Astrocyte (in vitro differentiated cells and primary cell): ENCODE measurements at places on chromosomes 12 and 14. TPM values are rescaled to one million over a fixed set of nuclear protein-coding genes. Genes with fewer than 3 reads are reported as not detected.

DNA sequence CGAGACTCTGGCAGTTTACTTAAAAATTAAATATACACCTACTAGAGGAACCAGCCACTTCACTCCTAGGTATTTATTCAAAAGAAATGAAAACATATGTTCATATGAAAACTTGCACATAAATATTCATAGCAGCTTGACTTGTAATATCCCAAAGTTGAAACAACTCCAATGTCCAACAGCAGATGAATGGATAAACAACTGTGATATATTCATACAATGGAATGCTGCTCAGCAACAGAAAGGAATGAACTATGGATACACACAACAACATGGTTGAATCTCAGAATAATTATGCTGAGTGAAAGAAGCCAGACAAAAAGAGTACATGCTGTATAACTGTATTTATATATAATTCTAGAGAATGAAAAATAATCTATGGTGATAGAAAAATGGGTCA is 53.4 kb upstream of the DACT1 start:
- peak; percentile 26 for DNase-seq
- H3K4me1 ChIP-seq: peaks cover 6% of the 10 kb centered on the region
- no peak overlapping the region for H3K4me3 ChIP-seq
- no peaks in the 10 kb centered on the region for H3K36me3 ChIP-seq
- no peak overlapping the region for H3K27ac ChIP-seq
- H3K27me3 ChIP-seq: no peaks in the 10 kb centered on the region

DNA sequence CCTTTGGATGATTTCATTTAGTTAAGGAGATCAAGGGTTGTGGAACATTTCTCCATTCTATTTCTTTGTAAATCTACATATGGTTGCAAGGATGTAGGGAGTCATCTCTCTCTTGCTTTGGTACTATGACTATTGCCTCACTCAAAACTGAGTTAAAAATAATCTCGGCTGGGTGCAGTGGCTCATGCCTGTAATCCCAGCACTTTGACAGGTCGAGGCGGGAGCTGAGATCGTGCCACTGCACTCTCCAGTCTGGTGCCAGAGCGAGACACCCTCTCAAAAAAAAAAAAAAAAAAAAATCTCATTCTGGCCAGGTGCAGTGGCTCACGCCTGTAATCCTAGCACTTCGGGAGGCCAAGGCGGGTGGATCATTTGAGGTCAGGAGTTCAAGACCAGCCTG is 24.8 kb upstream of the PPM1H start:
- H3K27ac ChIP-seq: no peak overlapping the region
- H3K27me3 ChIP-seq: no peaks in the 10 kb centered on the region
- no peak for DNase-seq

DNA sequence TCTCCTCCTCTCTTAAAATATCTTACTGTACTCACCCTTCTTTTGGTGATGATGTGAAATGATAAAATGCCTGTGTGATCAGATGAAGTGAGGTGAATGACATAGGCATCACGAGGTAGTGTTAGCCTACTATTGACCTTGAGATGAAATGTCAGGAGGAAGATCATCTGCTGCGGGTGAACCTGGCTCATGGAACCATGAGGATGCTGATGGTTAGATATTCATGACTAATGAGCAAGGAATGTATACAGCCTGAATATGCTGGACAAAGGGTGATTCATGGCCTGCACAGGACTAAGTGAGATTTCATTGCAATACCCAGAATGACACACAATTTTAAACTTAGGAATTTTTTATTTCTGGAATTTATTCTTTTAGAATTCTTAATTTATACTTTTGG is 89.6 kb downstream of the DAAM1 start:
- H3K27ac ChIP-seq: peak overlapping the region; percentile 86
- no peak overlapping the region for H3K4me3 ChIP-seq
- peak; percentile 94 for DNase-seq
- peaks cover 36% of the 10 kb centered on the region for H3K4me1 ChIP-seq
- H3K27me3 ChIP-seq: no peaks in the 10 kb centered on the region

GRCh38 chr14:67583711-67584644 is 16.1 kb downstream of the PIGH start:
- no peak overlapping the region for H3K27ac ChIP-seq
- H3K27me3 ChIP-seq: no peaks in the 10 kb centered on the region
- H3K4me1 ChIP-seq: no peaks in the 10 kb centered on the region
- H3K4me3 ChIP-seq: no peak overlapping the region

GRCh38 chr12:75662511-75663159 is 151.2 kb upstream of the KRR1 start:
- H3K4me3 ChIP-seq: no peak overlapping the region
- no peaks in the 10 kb centered on the region for H3K27me3 ChIP-seq
- H3K4me1 ChIP-seq: peaks cover 72% of the 10 kb centered on the region
- no peak for DNase-seq
- H3K27ac ChIP-seq: peak overlapping the region; percentile 96

GRCh38 chr12:27331291-27331926 is 1.2 kb upstream of the BMAL2 start:
- peak overlapping the region; percentile 77 for H3K4me3 ChIP-seq
- peaks cover 12% of the 10 kb centered on the region for H3K36me3 ChIP-seq
- H3K27ac ChIP-seq: peak overlapping the region; percentile 72
- H3K27me3 ChIP-seq: no peaks in the 10 kb centered on the region

- H3K27me3 ChIP-seq: no peaks in the 10 kb centered on the region
- peaks cover 46% of the 10 kb centered on the region for H3K4me1 ChIP-seq
- H3K36me3 ChIP-seq: no peaks in the 10 kb centered on the region
- H3K27ac ChIP-seq: peak overlapping the region; percentile 73
- H3K4me3 ChIP-seq: peak overlapping the region; percentile 22
- DNase-seq: peak; percentile 61
Measured at GRCh38 chr12:69500631-69501030, 30.4 kb downstream of the FRS2 start.

GRCh38 chr14:68939181-68939892 is 39.8 kb downstream of the ACTN1 start:
- H3K27me3 ChIP-seq: no peaks in the 10 kb centered on the region
- no peak overlapping the region for H3K4me3 ChIP-seq
- DNase-seq: no peak
- H3K4me1 ChIP-seq: peaks cover 85% of the 10 kb centered on the region

DNA sequence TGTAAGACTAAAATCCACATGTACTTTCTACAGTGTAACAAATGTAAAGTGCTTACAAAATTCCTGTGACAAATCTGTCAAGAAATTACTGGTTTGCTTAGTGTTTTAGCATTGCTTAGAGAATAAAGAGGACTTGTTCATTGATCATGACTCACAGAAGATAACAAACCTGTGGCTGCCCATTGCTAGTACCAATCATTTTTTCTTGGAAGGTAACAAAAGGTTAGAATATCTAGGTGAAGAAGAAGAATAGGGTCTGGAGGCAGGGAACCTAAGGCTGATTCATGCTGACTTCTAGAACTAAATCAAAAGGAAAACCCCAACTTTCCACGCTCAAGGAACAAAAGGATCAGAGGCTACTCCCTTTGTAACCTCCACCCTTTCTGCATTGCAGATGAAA is 232.7 kb upstream of the ABCD2 start:
- no peaks in the 10 kb centered on the region for H3K27me3 ChIP-seq
- H3K36me3 ChIP-seq: no peaks in the 10 kb centered on the region
- H3K4me3 ChIP-seq: no peak overlapping the region
- DNase-seq: peak; percentile 20
- H3K4me1 ChIP-seq: no peaks in the 10 kb centered on the region
- no peak overlapping the region for H3K27ac ChIP-seq

DNA sequence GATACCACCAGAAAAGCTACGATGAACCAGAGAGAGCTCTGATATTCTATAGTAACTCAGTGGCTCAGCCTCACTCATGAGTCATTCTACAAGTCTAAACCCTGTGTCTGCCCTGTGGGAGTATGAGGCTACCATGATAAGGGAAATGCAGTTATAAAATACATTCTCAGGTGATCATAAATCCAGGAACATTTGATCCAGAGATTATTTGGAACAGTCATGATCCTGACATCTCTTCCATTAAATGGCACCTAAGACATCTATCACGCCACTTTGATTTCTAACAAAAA is 202.6 kb upstream of the RASSF8 start:
- no peaks in the 10 kb centered on the region for H3K27me3 ChIP-seq
- H3K36me3 ChIP-seq: no peaks in the 10 kb centered on the region
- no peak for DNase-seq
- H3K4me3 ChIP-seq: no peak overlapping the region

The KRT82 gene
- total RNA-seq: not detected in 2 replicates

The SPIC gene
- not detected in 2 replicates for total RNA-seq

DNA sequence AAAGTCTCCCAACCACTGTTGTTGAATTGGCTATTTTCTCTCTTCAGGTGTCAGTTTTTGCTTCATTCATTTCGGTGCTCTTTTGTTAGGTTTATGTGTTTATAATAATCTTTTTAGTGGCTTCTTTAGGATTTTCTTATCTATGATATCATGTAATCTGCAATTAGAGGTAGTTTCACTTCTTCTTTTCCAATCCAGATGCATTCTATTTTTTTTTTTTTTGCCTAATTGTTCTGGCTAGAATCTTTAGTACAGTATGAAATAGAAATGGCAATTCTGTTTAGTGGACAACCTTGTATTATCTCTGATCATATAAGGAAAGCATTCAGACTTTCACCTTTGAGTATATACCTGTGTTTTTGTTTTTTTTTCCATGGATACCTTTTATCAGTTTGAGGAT is 17.4 kb downstream of the CNOT2 start:
- H3K36me3 ChIP-seq: no peaks in the 10 kb centered on the region
- no peak overlapping the region for H3K27ac ChIP-seq
- H3K27me3 ChIP-seq: no peaks in the 10 kb centered on the region
- peaks cover 4% of the 10 kb centered on the region for H3K4me1 ChIP-seq

- H3K4me1 ChIP-seq: peaks cover 50% of the 10 kb centered on the region
- peak overlapping the region; percentile 57 for H3K4me3 ChIP-seq
- H3K27me3 ChIP-seq: no peaks in the 10 kb centered on the region
- no peaks in the 10 kb centered on the region for H3K36me3 ChIP-seq
Measured at GRCh38 chr12:27971121-27971489, 1.4 kb downstream of the PTHLH start.

GRCh38 chr12:117334855-117335587 is 26.4 kb downstream of the NOS1 start:
- H3K27me3 ChIP-seq: peaks cover 6% of the 10 kb centered on the region
- DNase-seq: no peak
- no peaks in the 10 kb centered on the region for H3K36me3 ChIP-seq
- H3K4me3 ChIP-seq: no peak overlapping the region

DNA sequence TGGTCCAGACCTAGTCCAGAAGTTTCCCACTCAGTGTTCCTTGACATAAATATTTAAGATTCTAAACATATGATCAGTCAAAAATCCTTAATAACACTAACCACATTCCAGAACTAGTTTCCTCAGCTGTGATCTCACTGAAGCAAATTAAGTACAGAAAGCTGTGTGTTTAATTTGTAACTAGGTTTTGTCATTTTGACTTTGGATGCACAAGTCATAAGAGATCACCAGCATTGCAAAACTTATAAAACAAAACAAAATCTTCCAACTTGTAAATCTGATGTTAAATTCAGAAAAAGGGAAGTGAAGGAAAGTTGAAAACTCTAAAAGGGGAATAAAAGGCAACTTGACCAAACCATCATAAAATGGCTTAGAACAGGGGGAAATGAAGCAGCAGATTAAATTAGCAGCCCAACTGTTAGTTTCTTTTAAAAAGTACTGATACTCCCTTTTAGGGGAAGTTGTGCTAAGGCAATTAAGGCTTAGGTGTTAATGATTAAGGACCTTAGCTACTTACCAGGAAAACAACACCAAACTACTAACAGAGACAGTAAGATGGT is 56.6 kb downstream of the SH2B3 start:
- peaks cover 5% of the 10 kb centered on the region for H3K4me1 ChIP-seq
- DNase-seq: peak; percentile 60
- H3K27ac ChIP-seq: peak overlapping the region; percentile 4
- H3K4me3 ChIP-seq: no peak overlapping the region

DNA sequence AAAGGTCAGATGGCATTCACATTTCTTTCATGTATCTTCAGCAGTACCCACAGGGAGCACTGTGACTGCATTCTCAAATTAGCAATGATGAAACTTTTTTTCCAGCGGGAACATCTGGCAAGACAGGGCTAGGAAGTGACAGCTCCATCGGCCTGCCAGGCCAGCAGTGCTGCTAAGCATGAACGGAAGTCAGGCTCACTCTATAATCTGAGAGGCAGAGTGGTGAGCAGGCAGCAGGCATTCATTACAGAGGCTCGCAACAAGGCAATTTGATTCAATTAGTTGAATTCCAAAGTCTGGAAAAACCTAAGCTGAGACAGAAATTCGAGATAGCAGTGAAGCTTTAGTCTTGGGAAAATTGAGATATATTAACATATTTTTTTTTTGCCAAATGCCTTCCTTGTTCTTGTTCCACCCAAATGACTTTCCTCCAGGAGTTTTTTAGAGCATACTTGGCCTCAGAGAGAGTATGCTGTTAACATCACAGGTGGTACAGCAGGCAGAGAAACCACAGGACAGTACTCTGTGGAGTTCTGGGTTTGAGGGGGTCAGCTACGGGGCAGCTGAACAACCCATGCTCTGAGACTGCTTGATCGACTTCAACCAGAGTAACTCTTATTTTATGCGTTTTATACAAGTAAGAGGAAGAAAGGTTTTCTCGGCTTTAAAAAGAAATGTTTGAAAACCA is 414.9 kb downstream of the APAF1 start:
- H3K4me3 ChIP-seq: no peak overlapping the region
- no peaks in the 10 kb centered on the region for H3K4me1 ChIP-seq
- H3K36me3 ChIP-seq: no peaks in the 10 kb centered on the region
- H3K27me3 ChIP-seq: no peaks in the 10 kb centered on the region

The B4GALNT3 gene
- total RNA-seq: 3.6 and 4.6 TPM in 2 replicates

- peak overlapping the region; percentile 80 for H3K27ac ChIP-seq
- H3K36me3 ChIP-seq: no peaks in the 10 kb centered on the region
- peaks cover under 1% of the 10 kb centered on the region for H3K27me3 ChIP-seq
Measured at GRCh38 chr12:101935890-101936746, 58.7 kb downstream of the DRAM1 start.

The TPH2 gene
- total RNA-seq: 0.24 and 0.30 TPM in 2 replicates

The PROX2 gene
- total RNA-seq: not detected in 2 replicates

DNA sequence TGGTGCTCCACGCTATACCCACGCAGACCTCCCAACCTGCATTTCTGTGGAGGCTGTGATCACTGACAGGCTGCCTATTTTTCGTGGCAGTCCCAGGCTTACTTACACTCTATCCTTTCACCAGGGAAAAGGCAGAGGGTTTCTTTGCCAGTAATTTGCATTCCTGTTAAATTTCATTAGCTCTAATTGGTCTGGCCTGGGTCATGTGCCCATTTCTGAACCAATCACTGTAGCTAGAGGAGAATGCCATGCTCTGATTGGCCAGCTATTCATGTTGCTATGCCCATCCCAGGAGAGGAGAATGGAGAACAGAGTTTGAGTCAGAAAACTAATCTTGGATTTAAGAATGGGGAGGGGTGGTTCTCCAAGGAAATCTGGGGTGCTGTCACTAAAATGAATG is 43.2 kb upstream of the TUNAR start:
- no peaks in the 10 kb centered on the region for H3K36me3 ChIP-seq
- H3K27ac ChIP-seq: no peak overlapping the region
- no peak for DNase-seq

GRCh38 chr14:50875359-50876070 is 3.7 kb downstream of the ABHD12B start:
- H3K27ac ChIP-seq: no peak overlapping the region
- H3K4me3 ChIP-seq: no peak overlapping the region
- no peaks in the 10 kb centered on the region for H3K4me1 ChIP-seq
- peak; percentile 32 for DNase-seq
- H3K27me3 ChIP-seq: peaks cover 64% of the 10 kb centered on the region

The HOXC6 gene
- total RNA-seq: not detected in 2 replicates
